ENCODE measurements at places on chromosomes 4 and X. TPM values are rescaled to one million over a fixed set of nuclear protein-coding genes. Genes with fewer than 3 reads are reported as not detected.

DNA sequence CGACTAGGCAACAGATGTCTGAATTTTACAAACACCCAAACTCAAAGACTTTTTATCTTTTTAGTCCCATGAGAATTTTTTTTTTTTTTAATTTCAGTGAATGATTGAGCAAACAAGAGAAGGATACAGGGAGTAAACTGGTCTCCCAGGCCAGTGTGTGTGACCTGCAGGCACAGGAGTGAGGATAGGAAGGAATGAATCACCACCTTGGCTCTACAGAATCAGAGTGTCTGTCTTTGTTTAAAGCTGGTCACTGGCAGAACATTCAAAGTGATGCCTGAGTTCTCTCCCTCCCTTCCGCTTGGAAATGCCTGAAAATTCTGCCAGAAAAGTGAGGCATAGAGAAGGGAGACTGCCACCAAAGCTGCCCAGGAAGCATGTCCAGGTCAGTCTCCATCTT, 69.5 kb downstream of the PARM1 start:
- no peak for DNase-seq

- DNase-seq = no peak
Observed at GRCh38 chrX:14779580-14779979, 93.3 kb downstream of the FANCB start.

DNA sequence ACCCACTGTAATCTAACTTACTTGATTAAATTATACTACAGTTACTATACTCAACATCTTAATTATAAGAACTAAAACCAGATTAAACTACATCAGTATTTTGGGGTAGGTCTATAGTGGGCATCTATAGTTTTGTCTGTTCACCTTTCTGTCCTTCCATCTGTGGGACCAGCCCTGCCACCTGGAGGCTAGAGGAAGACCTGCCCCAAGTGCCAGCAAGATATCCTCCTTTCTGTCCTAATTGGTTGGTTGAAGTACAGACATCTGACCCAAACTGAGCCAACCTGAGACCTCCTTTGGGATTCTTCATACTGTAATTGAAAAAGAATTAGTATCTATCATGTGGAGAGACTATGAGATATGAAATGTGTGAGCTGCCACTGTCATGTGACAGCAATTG, 172.2 kb upstream of the TLL1 start:
- no peak for DNase-seq

DNA sequence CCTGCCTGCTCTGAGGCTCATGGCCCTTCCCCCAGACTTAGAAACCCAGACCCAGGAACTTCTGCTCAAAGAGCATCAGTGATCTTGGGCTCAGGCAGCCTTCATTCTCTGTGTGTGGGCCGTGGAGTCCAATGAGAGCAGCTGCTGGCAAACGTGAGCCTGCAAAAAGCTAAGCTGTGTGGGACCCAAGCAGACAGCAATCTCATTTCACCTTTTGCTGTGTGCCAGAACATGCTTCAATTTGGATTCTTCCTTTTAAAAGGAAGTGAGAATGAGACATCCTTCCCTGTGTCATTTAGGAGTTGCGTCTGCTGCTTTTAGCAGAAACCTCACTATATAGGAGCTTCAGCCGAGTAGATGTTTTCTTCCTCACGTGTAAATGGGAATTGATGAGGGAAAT, 238.5 kb downstream of the EVC2 start:
- DNase-seq = no peak

DNA sequence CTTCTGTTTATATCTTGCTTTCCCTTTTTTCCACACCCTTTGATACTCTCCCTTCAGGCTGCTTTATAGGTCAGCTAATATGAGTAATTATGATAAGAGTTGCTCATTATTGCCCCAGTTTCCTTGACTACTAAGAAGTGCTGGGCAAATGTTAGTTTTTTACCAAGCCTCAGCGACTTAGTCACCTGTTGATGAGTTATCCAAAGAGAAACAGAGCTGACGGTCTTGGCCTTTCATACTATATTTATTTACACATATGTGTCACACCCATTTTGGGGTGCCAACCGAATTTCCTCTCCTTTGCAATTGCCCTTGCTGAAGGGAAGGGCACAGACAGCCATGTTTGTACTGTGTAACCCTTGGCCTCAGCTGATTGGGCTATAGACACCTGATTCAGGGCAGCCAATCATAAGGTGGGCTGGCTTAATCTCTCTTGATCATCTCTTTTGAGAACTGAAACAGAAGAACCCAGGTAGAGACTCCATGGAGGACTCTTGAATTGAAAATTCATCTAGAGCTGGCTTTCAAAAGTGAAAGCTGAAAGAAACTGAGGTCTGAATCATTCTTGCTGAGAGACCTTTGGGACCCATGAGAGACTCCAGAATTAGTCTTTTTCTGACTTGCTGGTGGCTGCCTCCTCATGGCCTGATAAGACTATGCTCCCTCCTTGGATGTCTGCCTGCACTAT, 111.7 kb upstream of the RPS6KA3 start:
- no peak for DNase-seq

- no peak for DNase-seq
Observed at GRCh38 chr4:82578935-82579334, 17.1 kb upstream of the TMEM150C start.

DNA sequence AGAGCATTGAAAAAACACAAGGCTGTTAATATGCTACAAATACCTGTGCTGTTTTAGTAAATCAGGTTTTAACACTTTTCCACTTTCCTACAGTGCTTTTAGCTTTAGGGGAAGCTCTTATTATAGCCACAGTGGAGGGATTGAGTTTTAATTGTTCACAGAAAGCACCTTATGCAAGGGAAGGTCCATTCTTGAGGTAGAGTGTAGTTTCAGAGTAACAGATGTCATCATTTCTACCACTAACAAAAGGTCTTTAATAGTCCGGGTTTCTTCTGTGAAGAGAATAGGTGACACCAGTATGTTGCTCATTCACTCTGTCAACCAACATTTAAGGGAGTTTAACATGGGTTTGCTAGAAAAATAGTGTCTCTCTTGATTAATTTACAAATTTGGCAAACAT, 104.4 kb downstream of the STIM2 start:
- DNase-seq = no peak

DNA sequence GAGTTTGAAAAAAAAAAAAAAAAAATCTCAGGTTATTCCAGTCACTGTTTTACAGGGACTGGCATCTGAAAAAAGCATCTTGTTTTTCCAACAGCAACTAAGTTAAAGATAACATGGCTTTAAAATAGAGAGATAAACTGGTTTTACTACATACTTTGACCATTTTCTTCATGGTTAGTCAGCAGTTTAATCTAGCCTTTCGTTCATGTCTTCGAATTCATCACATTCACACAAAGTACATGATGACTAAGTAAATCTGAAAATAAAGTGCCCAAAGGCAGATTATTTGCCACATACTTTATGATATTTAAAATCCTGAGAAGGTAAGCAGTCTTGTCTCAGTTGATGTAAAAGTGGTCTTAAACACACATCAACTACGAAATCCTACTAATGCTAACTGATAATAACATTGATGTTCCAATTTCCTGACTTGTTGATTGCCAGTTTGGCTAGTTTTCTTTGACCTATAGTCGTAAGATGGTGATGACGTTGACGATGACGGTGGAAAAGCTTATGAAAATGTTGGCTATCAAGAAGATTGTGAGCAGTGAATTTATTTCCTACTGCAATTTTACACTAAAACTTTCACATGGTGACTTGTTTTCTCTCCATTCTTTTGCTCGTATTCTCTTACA, 540.5 kb upstream of the BOD1L1 start:
- DNase-seq = no peak

- no peak for DNase-seq
Observed at GRCh38 chr4:2698504-2698903, 57.6 kb downstream of the TNIP2 start.

- no peak for DNase-seq
Observed at GRCh38 chr4:159505266-159505975, 402.5 kb downstream of the RAPGEF2 start.

DNA sequence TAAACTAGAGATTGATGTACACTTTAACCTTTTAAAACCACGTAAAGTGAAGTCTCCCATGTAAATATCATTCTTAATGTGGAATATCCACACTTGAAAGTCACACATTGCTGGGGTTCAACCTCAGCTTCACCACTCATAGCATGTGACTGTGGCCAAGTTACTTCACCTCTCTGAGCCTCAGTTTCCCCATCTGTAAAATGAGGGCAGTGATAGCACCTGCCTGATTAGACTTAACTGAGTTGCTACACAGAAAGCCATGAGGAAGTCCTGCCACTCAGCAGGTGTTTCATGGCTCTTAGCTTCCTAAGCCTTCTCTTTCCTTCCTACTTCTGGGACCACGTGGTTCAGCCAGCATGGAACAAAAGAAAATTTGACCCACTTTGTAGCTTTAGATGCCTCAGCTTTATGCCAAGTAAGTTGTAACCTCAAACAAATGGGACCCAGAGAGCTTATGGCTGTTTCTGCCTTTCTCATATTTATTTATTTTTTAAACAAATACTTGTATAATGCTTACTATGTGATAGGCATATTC, 277.3 kb upstream of the KLF3 start:
- no peak for DNase-seq

DNA sequence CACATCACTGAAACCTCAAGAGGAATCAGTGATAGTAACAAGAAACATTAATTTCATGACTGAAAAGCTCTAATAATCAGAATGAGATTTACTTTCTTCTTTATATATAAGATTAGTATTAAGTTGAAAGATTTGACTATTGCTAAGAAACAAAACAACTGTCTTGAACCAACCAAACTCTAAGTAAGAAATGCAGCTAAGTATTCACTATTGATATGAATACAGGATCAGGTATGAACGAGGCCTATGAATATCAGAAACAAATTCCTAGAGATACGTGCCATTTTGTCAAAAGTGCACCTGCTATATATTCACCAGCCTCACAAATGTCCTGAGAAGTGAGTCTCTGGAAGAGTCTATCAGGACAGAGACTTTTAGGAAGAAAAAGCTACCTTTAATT, 32.1 kb downstream of the GATB start:
- DNase-seq = no peak

DNA sequence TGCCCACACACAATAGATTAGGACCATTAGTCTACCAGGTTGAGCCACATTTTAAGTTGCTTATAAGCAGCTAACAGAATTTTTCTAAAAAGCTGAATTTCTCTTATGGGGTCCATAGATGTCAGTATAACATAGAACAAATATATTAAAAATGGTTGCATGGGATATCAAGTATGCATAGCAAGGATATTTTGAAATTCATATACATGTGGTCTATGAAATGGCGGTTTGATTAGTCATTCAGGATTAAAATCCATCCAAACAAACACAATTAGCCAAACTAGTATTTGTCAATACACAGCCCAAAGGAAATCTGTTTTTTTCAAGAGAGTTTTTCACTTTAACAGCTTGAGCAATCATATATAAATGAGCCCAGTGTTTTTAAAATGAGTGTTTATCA, 33.5 kb upstream of the AMOT start:
- no peak for DNase-seq

- peak; percentile 31 for DNase-seq
Observed at GRCh38 chrX:39645178-39645895, 452.4 kb downstream of the BCOR start.

DNA sequence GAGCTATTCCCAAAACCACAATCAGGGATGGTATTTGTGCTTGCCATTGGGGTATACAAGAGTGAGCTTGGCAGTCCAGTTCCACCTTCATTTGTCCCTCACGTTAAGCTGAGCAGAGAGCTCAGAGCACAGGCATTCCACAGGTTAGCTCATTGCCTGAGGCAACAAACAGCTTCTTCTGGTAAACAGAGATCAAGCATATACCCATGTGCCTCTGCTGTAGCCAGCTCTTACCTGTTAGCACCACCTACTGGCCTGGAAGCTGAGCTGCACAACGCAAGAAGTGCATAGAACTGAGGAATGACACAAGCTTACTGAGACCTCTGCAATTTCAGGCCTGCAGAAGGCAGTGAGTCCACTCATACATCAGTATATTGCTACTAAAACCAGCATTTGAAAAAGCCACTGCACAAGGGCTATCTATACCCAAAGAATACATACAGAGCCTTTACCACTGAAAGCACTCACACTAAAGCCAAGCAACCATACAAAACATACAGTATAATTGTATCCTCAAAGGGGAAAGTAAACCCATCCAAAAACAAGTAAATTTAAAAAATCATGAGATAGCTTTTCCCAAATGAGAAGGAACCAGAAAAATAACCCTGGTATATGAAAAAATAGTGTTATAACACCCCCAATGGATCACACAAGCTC, 258.3 kb upstream of the GABRA2 start:
- DNase-seq = no peak

GRCh38 chrX:28324321-28324721, 262.9 kb upstream of the IL1RAPL1 start:
- no peak for DNase-seq

GRCh38 chrX:103729015-103729414, 18.3 kb downstream of the TMEM31 start:
- DNase-seq = no peak

GRCh38 chr4:128427832-128428366, 140.3 kb upstream of the PGRMC2 start:
- peak; percentile 42 for DNase-seq

GRCh38 chr4:41880022-41880837, 55.0 kb upstream of the TMEM33 start:
- no peak for DNase-seq

- DNase-seq = no peak
Observed at GRCh38 chrX:123487669-123488068, 245.2 kb downstream of the THOC2 start.

DNA sequence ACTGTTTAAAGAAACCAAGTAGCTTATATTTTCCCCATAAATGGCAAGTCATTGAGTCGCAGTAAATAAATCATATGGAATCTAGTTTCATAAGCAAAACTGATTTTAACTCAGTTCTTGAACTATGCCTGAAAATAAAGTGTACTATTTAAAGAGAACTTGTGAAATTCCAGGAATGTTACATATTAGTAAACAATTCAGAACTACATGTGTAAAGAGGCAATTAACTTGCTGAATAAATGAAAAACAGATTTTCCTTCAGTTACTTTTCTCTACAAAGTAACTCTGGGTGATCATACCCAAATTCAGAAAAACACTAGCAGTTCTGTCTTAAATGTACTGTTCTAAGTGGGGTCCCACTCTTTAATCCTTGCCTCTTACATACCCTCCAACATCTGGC, 236.1 kb upstream of the EDNRA start:
- DNase-seq = no peak

GRCh38 chrX:50889582-50889981, 21.0 kb upstream of the BMP15 start:
- DNase-seq = no peak

MAPK10 gene
- 1.5 TPM for total RNA-seq

PNMA5 gene
- total RNA-seq = not detected

ZNF674 gene
- 2.3 TPM for total RNA-seq

SAGE1 gene
- total RNA-seq = not detected

CYLC1 gene
- not detected for total RNA-seq

ATP6AP2 gene
- 40.1 TPM for total RNA-seq

UCP1 gene
- total RNA-seq = not detected

PDE6B gene
- not detected for total RNA-seq

JCHAIN gene
- 0.60 TPM for total RNA-seq

ATP8A1 gene
- 74.2 TPM for total RNA-seq

DUX4 gene
- total RNA-seq = not detected

HSFX4 gene
- total RNA-seq = not detected

DIPK2B gene
- total RNA-seq = 12.8 TPM

OTUD4 gene
- 46.0 TPM for total RNA-seq
